Kasumi-1 (cell line): ENCODE measurements at places on chromosomes 12 and 14.

- no peak for DNase-seq
These were observed 18.3 kb downstream of the DNM1L start for GRCh38 chr12:32697445-32697844.

GRCh38 chr14:99327458-99328250 lies 55.7 kb upstream of the BCL11B start:
- no peak for DNase-seq

DNA sequence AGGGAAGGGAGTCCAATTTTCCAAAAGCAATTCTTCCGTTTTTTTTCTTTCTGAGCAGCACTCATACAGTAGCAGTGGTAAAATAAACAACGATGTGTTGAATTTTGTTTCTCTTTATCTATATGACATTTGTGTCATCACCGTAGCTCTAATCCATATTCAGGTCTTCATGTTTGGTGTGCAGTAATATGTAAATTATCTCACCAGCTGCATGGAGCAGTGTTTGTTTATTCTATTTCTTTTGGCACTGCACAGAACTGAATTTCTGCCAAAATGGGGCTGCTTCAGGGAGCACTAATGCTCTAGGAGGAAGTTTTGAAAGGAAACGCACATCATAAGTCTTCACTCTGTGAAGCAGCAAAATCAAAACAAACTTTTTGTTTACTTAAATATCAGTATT lies 130.0 kb upstream of the NPAS3 start:
- DNase-seq: no peak

- no peak for DNase-seq
These were observed 117.4 kb downstream of the GCH1 start for GRCh38 chr14:54785136-54785777.

DNA sequence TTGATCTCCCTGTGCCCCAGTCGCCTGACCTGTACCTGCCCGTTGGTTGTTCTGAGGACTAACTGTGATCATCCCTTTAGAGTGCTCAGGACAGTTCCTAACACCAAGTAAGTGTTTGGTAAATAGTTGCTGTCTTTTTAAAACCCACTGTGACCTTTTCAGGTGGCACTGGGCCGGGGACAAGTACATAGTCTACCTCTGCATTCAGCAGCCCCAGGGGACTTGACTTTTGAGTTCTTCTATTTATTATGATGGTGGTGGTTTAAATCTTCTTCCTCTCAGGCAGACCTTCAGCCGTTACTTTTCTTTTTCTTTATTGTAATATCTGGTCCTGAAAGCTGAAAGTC lies 38.8 kb downstream of the EVL start:
- no peak for DNase-seq

GRCh38 chr12:119681111-119681510 lies 13.2 kb downstream of the PRKAB1 start:
- no peak for DNase-seq

DNA sequence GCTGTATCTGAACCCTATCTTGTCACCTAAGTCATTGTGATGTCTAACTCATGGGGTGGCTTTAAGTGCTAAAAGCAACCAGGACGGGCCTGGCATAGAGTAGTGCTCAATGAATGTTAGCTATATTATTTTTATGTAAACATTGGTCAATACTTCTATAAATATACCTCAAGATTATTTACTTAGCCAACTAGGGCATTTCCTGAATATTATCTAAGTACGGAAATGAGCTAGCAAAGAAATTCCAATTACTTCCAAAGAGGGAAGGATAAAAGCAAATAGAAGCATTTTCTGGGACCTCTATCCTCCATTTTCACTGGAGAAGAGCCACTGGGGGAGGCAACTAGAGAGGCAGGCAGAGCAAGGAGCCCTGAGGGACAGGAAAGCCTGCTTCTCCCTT lies 20.6 kb downstream of the CCDC92 start:
- DNase-seq: no peak

DNA sequence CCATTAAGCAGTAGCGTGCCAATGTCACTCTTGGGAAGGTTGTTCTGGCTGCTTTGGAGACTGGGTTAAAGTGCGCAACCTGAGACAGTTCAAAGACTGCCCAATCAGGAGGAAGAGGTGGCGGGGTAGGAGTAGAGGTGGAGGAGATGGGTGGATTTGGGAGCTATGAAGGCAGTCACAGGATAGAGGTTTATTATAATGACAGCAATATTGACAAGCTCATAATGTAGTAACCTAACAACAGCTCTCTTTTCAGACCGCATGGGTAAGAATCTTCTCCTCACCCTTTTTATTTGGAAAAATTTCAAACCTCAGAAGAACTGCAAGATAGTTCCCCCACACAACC lies 5.3 kb upstream of the PSMD9 start:
- DNase-seq: no peak
